ENCODE measurements at places on chromosomes 16 and 17.

DNA sequence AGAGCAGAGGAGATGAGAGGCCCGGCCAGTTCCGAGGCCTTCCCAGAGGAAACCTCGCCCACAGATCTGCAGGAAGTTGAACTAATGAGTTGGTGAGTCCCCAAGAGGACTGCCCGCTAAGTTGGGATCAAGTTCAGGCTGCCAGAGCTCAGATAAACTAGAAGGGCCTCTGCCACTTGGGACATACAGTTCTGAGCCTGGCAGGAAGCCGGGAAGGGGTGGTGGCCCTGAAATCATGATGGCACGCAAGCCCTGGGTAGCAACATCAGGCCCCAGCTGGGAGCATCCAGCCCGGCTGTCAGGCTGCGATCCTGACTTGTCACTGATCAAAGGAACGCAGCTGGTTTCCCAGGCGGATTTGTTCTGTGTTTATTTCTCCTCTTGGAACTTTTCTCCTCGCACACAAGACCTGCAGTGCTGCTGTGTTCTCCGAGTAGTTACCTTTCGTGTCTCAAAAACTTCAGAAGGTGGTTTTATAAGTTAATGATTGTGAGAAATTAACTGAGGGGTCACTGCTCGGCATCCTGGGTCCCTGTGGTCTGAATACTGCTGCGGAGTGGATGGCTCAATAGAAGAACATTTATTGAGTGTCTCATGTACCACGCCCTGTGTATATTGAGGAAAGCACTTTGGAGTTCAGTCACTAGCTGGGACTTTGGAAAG lies 8.0 kb upstream of the WFDC1 start:
- peak; percentile 75 for DNase-seq

- DNase-seq, result no peak
Measured at GRCh38 chr17:77344038-77344437, 203.3 kb downstream of the SEC14L1 start.

DNA sequence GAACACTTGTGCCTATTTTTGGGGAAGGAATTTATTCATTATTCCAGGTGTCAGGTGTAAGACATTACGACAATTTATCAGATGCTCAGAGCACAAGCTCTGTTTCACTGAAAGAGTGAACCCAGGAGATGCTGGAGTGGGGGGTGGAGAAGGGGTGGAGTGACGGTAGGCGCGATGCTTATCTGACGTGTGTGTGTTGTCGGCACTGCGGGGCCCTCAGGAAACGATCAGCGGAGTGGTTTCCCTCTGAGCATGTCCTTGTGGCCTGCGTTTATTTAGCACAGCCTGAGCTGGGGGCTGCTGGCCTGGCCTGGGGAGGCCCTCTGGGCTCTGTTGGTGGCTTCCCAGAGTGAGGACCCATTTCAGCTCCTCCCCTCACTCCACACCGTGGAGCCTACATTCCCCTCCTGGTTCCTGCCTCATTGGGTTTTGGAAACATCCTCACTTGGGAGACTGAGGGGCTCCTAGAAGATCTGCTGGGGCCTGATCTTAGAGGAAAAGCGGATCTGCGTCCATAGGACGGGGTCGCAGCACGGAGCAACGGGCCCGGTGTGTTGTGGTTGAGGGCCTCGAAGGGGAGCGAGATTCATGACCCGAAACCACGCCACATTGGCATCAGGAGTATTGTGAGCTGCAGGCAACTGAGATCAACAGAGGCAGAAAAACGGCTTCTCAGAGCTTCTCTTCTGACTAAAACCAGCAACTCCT lies 19.0 kb upstream of the GNG13 start:
- DNase-seq, result no peak

DNA sequence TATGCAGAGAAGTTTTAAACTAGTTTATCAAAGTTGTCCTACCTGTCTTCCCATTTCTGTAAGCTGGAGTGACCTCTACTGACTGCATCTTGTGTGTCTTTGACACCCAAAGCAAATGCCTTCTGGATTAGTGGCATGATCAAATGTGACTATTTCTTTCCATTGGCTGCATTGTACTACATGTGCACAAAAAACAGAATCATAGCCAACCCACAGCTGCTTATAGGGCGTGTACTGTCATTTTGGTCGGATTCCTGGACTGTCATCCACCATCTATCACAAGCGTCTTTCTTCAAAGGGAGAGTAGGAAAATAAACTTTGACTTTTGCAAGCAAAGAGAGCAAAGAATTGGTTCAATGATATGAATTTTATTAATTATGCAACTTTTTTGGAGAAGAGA lies 310.6 kb downstream of the MAP2K6 start:
- no peak for DNase-seq

- no peak for DNase-seq
Measured at GRCh38 chr17:48047113-48047740, 932 bp upstream of the NFE2L1 start.

DNA sequence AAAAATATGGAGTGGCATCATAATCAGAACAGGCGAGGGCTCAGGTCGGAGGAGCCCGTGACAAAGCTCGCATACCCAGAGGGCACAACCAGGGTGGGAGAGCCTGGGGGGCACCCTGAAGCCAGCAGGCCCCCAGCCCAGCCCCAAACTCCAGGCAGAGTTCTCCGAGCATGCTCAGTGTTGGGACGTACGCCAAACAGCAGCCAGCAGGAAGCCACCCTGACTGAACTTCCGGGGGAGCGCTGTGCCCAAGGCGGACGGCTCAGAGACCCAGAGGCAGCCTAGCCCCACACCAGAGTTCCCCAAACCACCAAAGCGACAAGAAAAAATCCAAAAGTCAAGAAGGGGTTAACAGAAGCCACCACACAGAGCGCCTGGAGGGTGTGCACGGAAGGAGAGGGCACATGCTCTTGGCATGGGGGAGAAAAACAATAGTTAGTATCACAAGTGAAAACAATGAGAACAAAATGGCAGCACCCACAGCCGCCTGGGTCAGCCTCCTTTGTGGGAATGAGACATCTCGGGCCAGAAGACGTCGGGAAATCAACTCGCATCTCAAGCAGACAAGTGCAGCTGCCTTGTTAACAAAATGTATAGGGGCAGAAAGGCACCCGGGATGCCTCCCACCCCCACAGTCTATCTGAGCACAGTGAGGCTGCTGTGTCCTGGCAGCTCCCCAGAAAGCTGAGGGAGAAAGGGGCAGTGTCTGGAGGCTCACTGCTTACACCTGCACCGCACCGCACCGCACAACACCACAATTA lies 11.9 kb downstream of the EXOC7 start:
- DNase-seq, result no peak

GRCh38 chr16:83393196-83393981 lies 414.4 kb upstream of the HSBP1 start:
- DNase-seq, result no peak

- DNase-seq, result no peak
Measured at GRCh38 chr16:27048316-27048715, 18.4 kb upstream of the C16orf82 start.

DNA sequence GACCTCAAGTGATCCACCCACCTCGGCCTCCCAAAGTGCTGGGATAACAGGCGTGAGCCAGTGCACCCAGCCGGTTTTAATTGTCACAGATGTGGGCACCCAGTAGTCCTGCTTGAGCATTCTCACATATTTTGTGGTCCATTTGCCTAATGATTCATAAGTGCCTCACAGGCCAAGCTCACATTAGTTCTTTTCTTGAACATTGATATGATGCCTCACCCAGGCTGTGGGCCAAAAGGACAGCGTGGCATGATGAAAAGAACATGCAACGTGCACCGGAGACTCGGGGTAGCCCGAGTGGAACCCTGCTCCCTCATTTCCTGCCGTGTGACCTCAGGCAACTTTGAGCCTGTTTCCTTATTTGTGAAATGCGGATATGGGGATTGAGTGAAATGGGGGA lies 181.9 kb downstream of the SNX29 start:
- no peak for DNase-seq

DNA sequence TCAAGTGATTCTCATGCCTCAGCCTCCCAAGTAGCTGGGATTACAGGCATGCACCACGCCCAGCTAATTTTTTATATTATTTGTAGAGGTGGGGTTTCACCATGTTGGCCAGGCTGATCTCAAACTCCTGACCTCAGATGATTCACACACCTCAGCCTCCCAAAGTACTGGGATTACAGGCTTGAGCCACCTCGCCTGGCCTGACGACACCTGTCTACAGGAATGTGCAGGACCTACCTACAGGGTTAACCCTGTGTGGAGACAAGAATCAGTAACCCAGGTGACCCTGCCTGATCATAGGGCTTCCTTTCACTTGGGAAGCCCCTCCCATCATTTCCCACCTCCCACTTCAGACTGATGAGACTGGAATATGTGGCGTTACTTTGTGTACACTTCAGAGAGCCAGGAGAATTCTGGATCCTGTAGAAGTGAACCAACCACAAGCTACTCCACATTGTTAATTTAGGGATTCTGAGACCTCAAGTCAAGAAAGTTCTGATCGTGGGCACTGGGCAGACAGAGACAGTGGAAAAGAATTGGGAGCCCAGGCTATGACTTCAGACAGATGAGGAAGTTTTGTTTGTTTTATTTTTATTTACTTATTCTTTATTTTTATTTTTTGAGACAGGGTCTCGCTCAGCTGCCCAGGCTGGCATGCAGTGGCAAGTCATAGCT lies 5.7 kb upstream of the MILR1 start:
- no peak for DNase-seq

- DNase-seq, result no peak
Measured at GRCh38 chr16:68227183-68227793, 8.6 kb downstream of the ESRP2 start.

DNA sequence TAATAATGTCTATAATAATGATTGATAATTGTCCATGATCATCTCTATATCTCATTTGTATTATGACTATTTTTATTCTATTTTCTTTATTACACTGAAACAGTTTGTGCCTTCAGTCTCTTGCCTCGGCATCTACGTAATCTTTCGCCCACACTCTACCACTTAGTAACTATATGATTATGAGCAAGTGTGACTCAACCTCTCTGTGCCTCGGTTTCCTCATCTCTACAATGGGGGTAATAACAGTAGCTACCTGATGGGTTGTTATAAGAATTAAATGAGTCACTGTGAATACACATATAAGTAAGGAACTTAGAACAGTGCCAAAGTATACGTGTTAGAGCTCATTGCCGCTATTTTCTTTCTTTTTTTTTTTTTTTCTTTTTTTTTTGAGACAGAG lies 3.7 kb upstream of the SLC16A11 start:
- no peak for DNase-seq

- no peak for DNase-seq
Measured at GRCh38 chr17:10336393-10336792, 36.4 kb downstream of the MYH13 start.

DNA sequence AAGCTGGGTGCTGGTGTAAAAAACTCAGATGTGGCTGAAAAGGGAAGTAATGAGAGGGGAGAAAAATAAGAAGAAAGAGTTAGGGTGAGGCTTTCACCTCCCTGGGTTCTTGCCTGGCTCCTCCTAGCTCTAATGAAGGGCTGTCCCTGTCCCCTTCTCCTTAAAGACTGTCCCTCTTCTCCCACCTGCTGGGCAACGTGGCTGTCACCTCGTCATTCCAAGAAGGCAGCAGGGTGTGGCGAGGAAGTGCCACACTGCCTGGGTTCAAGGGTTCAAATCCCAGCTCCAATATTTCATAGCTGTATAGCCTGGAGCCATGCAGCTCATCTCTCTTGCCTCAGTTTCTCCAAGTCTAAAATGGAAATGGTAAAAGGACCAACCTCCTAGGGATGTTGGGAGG lies 122.5 kb upstream of the CACNG5 start:
- no peak for DNase-seq

DNA sequence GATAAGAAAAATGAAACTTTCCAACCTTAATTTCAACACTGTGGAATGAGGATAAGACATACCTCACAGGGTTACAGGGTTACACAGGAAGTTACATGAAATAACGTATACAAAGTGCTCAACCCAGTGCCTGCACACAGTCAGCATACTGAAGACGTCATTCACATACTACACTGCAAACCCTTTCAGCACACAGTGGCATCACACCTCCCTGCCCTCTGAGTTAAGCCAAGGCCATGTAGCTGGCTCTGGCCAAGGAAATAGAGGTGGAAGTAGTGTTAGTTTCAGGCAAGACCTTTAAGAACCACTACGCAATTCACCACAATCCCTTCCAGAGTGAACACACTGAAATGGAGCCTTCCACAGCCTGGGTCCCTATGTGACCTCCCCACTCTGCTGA lies 46.6 kb upstream of the GSG1L start:
- DNase-seq, result no peak

DNA sequence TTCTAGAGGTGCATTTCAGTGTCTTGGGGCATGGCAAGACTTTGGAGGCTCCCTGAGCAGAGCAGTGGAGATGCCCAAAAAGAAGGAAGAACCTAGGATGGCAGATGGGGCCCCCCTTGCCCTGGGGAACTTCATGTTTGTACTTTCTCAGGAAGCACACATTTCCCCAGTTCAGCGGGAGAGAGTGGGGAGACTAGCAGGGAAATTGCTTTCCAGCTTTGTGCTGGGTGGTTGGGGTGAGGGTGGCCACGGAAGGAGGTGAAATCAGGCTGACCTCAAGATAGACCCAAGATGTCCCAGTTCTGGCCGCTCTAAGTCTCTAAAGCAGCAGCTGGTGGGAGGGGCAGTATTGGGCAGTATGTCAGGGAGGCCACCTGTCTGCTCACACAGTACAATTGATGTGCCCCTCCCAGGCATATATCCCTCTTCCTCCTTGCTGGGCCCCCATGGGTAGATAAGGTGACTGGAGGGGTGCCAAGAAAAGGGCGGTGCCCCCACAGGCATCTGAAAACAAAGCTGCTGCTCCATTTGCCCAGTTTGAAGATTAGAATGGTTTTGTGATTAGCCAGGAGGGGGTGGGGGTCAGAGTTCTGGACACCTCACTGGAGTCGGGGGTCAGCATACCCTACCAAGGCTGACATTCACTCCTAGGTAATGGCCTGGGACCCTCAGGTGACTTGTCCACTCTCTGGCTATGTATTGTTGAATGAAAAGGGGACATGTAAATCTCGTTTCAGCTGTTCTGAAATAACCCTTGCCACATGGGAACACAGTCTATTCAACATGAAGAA lies 17.1 kb upstream of the NAGLU start:
- no peak for DNase-seq
